ENCODE measurements at places on chromosomes 11 and 22. TPM values are rescaled to one million over a fixed set of nuclear protein-coding genes. Genes with fewer than 3 reads are reported as not detected.

ALG9 gene
- 23.2 TPM for total RNA-seq

DNA sequence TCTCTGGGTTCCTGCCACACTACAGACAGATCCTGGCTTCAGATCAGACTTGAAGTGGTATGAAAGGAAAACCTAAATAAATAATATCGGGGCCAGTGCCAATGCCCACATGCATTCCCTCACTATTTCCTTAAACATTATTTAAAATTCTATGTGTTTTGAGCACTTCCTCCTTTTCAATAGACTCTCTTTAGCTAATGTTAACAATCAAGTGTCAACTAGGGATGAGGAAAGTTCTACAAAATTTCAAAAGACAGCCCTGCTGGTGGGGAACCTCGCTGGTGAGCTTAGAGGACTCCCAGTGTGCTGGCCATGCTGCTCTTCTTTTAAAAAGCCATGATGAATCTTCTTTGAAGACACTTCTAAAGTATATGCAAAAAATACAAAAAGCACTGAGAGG lies 87.5 kb downstream of the ENTHD1 start:
- no peaks in the 10 kb centered on the region for H3K36me3 ChIP-seq
- DNase-seq = no peak
- no peak overlapping the region for H3K27ac ChIP-seq
- no peaks in the 10 kb centered on the region for H3K4me1 ChIP-seq
- no peaks in the 10 kb centered on the region for H3K27me3 ChIP-seq

- H3K27ac ChIP-seq = no peak overlapping the region
- no peak for DNase-seq
- H3K4me1 ChIP-seq = no peaks in the 10 kb centered on the region
- no peak overlapping the region for H3K4me3 ChIP-seq
Observed at GRCh38 chr22:50739279-50739691, 1.3 kb downstream of the ACR start.

DNA sequence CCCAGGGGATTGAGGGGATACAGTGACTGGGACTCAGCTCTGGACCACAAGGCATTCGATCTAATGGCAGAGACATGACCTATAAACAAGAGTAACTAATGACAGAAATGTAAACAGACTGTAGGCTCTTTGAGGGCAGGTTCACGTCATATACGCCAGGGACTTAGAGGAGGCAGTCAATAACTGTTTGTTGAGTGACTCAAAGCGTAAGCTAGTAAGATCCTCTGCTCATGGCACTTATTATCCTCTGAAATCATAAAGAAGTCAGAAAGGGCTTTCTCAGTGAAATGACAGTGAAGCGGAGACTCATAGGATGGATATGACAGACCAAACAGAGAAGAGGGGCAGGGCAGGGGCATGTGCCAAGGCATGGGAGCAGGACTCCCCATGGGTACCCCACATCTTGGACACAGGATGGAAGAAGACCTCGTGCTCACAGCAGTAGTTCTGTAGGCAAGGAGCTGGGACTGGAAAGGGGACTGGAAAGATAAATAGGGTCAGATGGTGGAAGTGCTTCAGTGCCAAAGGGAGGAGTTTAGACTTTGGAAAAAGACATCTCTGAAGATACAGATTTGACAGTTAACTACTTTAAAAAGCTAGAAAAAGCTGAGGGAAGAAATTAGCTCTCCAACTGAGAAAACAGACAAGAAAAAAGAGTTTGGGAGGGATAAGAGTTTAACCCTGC lies 72.7 kb downstream of the SLC1A2 start:
- H3K36me3 ChIP-seq = no peaks in the 10 kb centered on the region
- DNase-seq = no peak
- H3K4me3 ChIP-seq = no peak overlapping the region
- no peaks in the 10 kb centered on the region for H3K27me3 ChIP-seq

PACSIN3 gene
- 11.2 TPM for total RNA-seq

- no peaks in the 10 kb centered on the region for H3K27me3 ChIP-seq
- no peak overlapping the region for H3K27ac ChIP-seq
- no peaks in the 10 kb centered on the region for H3K36me3 ChIP-seq
Observed at GRCh38 chr11:84130646-84131427, 844.7 kb upstream of the CCDC90B start.

CYP2R1 gene
- total RNA-seq = 17.7 TPM

DNA sequence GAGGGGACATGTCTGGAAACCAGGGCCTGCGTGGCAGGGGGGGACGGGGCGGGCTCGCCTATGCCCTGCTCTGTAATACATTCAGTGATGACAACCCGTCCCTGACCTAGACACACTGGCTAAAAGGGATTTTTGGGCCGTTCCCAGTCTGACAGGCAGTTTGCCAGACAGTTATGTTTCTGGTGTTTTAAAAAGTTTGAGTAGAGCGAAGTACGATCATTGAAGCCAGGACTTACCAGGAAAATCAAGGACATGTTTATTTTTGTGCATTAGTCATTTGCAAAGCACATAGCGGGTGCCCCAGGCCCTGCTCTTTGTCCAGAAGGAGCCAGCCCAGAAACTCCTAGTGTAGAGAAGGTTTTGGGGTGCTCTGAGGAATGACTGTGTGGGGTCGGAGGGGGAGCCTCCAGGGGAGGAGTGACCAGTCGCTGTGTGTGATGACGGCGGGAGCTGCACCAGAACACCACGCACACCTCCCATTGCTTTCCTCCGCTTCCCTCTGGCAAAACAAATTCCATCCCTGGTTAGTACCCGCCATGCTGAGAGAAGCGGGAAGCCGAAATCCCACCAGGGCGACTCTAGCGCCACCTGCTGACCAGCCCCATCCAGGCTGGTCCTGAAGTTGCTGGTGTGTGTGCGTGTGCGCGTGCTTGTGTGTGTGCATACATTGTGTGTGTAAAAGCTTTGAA lies 50.8 kb downstream of the FBLN1 start:
- no peaks in the 10 kb centered on the region for H3K4me1 ChIP-seq
- no peaks in the 10 kb centered on the region for H3K27me3 ChIP-seq
- H3K27ac ChIP-seq = peak overlapping the region; percentile 37

SYCE3 gene
- not detected for total RNA-seq

SLCO2B1 gene
- 50.3 TPM for total RNA-seq

IGSF9B gene
- total RNA-seq = 6.0 TPM

All from colonic mucosa (tissue), 4 donors.